Activated T-cell treated with anti-CD3 and anti-CD28 coated beads for 1 hour (primary cell): ENCODE measurements at places on chromosomes 16 and 17.

- DNase-seq, result no peak
Observed at GRCh38 chr17:82385559-82386254, 14.1 kb downstream of the UTS2R start.

GRCh38 chr16:14172200-14172809 lies 101.2 kb downstream of the MRTFB start:
- DNase-seq, result no peak

DNA sequence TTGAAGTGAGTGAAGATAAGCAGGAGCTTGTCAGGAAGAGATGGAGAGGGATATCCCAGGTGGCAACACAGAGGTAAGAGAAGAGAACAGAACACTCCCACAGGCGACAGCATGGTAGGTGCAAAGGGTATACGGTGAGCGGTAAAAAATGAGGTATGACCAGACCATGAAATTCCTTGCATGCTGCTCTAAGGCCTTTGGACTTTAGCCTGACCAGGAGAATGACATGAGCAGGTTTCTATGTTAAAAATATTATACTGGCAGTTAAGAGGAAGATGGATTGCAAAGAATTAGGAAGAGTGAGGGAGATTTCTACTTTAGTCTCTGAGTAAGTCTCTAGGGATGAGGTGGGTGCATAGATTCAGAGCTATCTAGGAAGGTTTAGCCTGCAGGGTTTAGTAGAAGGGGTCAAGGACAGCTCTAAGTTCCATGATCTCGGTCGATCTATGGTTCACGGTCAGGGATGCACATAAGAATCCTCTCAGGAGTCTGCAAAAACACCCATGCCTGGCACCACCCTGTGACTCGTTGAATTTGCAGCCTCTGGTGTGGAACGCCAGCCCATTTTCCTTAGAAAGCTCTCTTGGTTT lies 65.7 kb downstream of the HLF start:
- no peak for DNase-seq

- DNase-seq, result no peak
Observed at GRCh38 chr16:71537643-71538042, 11.4 kb downstream of the CHST4 start.

GRCh38 chr16:82282662-82283061 lies 112.6 kb upstream of the MPHOSPH6 start:
- DNase-seq, result no peak

DNA sequence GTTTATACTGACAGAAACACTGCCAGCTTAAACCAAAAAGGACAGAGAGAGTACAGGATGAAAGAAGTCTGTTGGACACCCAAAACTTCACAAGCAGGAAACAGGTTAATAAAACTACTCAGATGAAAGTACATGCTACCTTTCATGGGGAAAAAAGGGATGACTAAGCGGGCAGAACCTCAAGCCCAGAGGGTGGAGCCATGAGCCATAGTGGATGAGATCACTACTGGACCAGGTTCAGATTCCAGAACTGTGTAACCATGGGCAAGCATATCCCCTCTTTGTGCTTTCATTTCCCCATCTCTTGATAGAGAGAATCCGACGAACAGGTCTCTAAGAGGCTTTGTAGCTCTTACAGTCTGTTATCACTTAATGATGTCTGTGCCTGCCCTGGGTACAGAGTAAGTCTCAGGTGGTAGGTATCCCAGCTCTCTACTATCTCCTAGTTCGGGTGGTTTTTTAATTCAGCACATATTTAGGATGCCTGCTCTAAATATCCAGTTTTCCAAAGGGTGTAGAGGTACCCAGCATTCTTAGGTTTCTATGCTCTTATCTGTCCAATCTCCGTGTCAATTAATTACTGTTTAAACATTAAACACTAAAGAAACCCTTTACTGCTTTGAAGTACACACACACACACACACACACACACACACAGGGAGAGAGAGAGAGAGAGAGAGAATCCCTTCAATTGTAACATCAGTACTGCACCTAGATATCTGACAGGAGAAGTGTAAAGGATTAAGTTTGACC lies 206.7 kb downstream of the ZNF423 start:
- no peak for DNase-seq

DNA sequence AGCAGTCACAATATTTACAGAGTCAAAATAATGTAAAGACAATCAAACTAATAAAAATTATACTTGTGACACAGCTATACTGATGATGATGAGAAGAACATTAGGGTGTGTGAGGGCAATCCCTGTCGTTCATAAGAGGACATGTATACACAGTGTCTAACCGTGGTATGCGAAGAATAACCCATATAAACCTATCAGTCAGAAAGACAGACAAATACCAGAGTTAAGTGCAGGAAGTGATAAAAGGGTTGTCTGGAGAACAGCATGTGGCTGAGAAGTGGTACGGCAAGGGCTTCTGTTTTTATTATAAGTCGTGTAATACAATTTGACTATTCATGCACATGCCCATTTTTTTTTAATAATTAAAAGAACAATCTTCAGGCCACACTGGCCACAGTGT lies 46.7 kb downstream of the LMF1 start:
- DNase-seq, result no peak

- no peak for DNase-seq
Observed at GRCh38 chr17:36999471-36999870, 50.7 kb downstream of the AATF start.

GRCh38 chr17:72056727-72057290 lies 64.0 kb upstream of the SOX9 start:
- DNase-seq, result no peak

DNA sequence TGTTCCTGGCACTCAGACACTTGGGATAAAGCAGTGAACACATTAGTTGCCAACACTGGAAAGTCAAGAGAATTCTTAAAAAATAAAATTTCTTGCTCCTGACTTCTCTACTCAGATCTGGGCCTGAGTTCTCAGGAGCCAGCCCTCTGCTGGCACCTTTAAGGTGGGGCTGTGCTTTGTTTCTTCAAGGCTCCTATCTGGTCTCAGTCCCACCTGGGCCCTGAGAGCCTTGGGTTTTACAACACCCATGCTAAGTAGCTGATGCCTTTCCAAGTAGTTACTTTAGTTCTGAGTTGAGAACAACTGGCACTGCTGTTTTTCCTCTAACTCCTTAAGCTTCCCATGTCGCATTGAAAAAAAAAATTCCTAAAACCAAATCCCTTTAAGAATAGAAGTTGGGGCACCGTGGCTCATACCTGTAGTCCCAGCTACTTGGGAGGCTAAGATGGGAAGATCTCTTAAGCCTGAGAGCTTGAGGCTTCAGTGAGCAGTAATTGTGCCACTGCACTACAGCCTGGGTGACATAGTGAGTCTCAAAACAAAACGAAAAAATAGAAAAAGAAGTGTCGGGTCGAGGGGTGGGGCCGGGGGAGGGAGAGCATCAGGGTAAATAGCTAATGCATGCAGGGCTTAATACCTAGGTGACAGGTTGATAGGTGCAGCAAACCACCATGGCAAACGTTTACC lies 16.6 kb downstream of the CHAD start:
- DNase-seq, result no peak

GRCh38 chr17:76246080-76247066 lies 6.1 kb upstream of the RNF157 start:
- no peak for DNase-seq

GRCh38 chr16:74773446-74774222 lies 986 bp downstream of the FA2H start:
- DNase-seq, result no peak
